GM12865 (cell line): ENCODE measurements at places on chromosomes 12 and 14.
A peak's percentile ranks its signal among the peaks of the same experiment; 100 is the strongest.

DNA sequence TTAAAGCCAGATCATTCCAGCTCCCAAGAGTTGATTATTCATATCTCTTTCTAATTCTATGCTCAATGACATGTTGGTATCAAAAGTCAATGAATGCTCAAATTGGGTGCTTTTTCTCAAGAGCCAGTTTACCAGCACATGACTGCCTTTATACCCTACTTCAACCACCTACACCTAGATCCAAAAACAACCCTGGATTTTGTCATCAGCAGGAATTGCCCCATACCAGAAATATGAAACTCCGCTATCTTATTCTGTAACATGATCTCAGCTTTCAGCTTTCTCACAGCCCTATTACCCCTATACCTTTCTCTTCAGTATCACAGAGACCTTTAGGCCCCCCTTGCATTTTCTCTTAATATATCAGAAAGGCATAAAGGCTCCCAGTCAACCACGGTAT, 32.3 kb upstream of the ESR2 start:
- no peak for DNase-seq

GRCh38 chr12:95624589-95624988, 73.3 kb upstream of the USP44 start:
- DNase-seq, result no peak

GRCh38 chr14:101072531-101072930, 169.0 kb upstream of the RTL1 start:
- no peak for DNase-seq

- no peak for DNase-seq
Measured at GRCh38 chr14:68694516-68695235, 98.2 kb downstream of the ZFP36L1 start.

DNA sequence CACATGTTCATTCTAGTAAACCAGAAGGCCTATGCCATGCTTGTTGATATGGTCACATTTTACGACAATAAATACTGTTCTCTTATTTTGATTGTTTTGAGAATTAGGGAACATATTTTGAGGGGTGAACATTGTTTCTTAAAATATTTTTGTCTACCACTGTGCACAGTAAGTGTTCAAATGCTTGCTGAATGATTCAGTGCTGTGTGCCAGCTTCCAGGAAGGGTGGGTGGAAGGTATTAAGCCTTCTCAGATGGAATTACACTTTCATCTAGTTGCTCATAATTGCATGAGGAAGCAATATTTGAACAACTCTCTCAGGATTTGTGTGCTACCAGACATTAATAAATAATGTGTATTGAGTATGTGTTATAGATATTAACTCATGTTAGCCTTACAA, 15.5 kb upstream of the TMX1 start:
- DNase-seq, result no peak

DNA sequence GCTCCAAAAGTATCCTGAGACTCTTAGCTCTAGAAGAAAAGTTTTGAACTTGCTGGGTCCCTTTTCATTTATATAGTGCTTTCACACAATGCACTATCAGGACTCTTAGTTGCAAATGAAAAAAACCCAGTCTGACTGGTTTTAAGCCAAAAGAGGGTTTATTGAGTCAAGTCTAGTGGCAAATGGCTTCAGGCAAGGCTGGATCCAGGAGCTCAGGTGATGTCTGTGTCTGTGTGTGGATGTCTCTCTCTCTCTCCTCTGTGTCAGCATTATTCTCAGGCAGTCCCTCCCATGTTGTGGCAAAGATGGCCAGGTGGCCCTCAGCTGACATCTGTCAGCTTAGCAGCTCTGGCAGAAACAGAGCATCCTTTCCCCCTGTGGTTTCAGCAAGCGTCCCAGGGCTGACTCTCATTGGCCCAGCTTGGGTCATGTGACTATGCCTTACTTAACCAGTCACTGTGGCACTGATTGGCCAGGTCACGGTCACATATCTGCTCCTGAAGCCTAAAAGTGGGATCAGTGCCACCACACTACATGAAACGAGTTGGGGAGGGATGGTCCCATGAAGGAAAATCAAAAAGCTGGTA, 6.2 kb downstream of the TMEM120B start:
- DNase-seq, result peak; percentile 69
